Stimulated activated CD4-positive, alpha-beta T cell treated with anti-CD3 and anti-CD28 coated beads, TNF-alpha, amount 100 ng/mL, for 24 hours (primary cell): ENCODE measurements at places on chromosomes 4 and X.

DNA sequence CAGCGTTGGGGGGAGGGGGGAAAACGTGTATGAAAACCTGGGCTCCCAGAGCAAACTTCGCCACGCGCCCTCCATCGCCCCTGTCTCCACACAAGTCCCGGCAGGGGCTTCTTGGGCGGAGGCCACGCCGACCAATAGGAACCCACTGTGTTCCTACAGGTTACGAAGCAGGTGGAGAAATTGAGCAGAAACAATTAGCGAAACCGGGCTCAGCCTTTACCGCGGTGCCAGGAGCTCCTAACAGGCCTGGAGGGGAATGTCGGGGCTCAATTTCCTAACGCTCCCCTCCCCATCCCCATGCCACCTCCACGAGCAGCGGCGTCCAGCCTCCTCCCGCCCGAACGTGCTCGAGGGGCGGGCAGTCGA lies 589 bp upstream of the KIT start:
- DNase-seq, result no peak

DNA sequence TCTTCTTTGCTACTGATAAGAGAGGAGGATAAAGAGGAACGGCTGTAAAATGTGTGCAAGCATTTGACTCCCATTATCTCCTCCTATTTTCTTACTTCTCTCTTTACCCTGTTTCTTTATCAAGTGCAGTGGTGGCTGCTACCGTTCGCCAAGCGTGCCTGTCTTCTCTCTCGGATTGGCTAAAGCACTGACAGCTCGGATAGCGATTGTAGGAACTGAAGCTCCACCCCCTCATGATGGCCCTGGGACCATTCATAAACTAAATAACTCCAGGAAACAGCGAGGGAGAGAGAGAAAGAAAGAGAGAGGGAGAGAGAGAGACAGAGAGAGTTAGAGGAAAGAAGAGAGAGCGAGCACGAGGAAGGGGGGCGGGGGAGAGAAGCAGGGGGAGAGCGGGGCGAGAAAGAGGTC lies 305 bp upstream of the MAB21L2 start:
- no peak for DNase-seq

DNA sequence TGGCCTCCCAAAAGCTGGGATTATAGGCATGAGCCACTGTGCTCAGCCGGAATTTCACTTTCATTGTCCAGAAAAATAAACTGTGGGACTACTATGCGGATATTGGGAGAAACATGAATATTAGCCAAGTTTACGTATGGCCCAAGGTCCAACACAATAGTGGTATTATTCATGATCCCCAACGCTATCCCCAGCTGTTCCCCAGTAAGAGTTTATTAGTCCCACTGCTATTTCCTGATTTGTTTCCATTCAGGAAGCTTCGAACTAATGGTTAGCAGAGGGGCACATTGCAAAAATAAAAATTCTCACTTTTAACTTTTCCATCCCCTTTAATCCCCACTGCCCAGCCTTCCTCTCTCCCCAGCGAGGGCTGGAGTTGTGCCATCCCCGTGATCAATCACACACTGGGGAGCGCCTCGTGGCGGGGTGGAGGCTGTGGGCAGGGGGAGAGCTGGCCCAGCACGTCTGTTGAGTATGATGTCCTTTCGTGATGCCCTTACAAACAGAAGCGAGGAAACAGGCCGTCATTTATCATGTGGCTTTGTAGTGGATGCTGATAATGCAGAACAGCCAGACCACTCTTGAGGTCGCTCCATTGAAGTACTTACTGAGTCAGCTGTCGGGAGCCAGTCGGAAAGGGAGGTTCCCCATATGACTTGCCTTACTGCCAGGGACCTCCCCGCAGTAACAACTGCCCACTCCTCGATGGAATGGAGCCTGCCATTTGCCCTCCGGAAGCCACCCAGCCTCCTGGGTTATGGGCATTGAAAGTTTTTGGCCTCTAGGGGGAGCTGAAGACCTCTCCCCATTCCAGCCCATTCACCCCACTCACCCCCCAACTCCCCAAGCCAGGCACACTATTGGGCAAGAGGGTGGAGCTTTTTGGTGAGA lies 117.0 kb downstream of the KDR start:
- DNase-seq, result no peak

DNA sequence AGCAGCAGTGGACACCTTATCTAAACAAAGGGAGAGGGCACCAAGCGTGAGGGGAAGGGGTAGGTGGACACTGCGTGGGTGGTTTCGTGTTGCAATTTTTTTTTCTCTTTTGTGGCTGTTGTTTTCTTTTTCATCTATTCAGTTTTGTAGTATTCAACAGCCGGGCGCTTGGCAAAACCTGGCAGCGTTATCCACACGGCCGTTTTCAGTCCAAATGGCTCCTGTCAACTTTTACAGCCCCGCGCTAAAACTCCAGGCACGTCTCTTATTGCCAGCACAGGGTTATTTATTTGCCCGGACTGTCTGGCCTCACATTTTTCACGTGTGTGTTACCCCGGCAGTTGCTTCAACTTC lies 192.2 kb downstream of the BCOR start:
- no peak for DNase-seq

DNA sequence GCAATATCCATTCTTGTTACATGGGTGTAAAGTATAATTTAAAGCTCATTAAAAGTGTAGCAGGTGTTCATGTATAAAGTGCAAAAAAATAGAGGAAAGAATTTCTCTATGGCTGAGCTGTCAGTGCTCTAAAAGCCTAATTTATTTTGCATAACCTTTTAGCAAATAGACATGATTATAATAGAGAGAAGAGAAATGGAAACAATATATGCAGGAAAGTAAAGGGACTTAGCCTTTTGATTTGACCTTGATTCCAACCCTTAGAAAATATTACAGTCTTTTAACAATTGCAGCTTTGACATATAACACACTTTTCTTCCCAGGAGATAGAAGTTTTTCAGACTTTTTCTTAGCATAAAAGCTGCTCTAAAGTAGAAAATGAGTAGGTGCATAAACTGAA lies 978.3 kb downstream of the PCDH18 start:
- DNase-seq, result no peak

DNA sequence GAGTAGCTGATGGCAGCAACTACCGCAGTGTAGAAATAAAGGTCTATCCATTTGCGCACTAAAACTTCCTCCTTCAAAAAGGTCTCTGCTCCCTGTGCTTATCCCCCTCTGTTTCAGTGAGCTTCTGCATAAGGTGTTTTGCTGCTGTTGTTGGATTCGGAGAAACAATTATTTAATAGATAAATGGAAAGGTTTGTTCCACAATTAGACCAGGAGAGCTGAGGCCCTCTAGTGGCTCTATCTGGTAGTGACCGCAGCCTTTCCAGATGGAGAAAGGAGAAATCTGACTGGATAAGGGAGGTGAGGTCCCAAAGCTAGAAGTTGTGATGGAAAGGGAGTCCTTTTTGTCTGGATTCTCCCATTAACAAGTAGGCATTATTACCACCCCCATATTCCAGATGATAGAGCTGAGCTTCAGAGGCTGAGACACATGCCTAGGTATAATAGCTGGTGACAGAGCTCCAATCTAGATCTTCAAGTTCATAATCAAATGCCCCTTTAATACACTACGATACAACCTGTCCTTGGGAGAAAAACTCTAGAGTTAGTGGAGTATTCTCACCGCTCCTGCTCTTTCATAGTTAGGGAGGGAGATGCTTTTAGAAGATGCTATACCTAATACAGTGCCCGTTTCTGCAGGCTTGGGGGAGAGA lies 5.1 kb upstream of the GABRQ start:
- no peak for DNase-seq

- DNase-seq, result no peak
Measured at GRCh38 chrX:67893931-67894330, 350.1 kb downstream of the AR start.

DNA sequence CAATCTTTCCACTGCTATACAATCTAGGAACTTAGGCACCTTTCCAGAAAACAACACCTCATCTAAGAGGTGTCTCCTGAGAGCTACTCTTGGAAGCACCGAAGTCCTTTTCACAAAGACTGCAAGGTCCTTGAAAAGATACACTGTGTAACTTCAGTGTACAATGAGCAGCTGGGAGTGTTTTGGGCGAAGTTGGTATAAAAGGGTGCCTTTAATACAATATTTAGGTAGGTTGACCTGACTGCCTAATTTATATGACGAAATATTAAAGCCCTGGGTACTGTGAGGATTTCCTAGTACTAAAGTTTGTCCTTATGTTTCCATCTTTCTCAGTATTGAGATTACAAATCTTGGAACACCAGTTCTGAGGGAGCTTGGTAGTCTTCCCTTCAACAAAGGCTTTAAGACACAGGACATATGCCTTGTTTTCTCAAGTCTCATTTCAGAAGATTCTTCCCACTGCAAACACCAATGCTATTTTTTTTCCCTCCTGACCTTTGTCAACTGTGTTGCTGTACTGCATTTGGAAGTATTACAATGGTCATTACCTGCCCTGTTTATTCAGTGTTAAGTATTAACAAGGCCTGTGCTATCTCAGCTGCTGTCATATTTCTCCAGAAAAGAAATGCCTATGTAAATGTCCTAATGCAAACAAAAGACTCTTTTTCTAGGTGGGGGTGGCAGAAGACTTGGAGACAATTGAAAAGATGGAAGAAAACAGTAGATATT lies 134.2 kb downstream of the MAML3 start:
- DNase-seq, result no peak

- DNase-seq, result no peak
Measured at GRCh38 chr4:77493120-77493752, 112.4 kb upstream of the CXCL13 start.

- DNase-seq, result no peak
Measured at GRCh38 chr4:104128850-104129213, 365.9 kb downstream of the CXXC4 start.
